ENCODE measurements at places on chromosomes 6 and 20. TPM values are rescaled to one million over a fixed set of nuclear protein-coding genes. Genes with fewer than 3 reads are reported as not detected.

DNA sequence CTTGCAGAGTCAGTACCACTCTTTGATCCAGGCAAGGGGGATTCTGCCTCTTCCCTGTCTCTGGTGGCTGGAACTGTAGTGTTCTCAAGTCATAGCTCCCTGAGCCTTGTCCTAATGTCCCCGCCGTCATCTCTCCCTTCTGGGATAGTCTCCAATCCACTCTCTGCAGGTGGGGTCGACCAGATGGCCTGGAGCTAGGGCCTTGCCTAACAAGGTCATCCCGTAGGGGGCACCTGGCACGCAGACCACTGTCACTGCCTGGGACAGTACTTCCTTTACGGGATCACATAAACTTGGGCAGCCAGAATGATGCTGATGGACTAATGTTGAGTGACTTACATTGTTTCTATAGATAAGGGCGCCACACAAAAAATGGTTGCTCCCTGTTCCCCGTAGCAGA lies 118.9 kb upstream of the SLC22A23 start:
- no peak for DNase-seq

DNA sequence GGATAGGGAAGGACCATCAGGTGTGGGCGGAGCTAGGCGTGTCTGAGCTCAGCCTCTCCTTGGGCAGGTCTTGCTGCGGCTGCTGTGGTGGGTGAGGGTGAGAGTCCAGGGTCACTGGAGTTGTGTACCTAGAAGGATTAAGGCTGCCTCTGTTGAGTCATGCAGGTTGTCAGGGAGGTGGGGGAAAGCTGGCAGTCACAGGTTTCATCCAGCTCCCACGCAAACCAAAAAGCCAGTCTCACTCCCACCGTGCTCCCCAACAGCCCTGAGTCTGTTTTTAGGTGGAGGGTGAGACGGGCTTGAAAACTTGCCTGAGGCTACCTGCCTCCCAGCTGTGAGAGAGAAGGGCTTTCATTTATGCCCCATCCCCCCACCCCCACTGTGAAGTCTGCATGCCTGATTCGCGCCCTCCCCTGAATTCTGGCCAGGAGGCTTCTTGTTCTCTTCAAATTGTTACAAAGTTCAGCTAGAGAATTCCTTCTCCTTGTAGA lies 161.5 kb downstream of the MYLK4 start:
- DNase-seq = no peak

DNA sequence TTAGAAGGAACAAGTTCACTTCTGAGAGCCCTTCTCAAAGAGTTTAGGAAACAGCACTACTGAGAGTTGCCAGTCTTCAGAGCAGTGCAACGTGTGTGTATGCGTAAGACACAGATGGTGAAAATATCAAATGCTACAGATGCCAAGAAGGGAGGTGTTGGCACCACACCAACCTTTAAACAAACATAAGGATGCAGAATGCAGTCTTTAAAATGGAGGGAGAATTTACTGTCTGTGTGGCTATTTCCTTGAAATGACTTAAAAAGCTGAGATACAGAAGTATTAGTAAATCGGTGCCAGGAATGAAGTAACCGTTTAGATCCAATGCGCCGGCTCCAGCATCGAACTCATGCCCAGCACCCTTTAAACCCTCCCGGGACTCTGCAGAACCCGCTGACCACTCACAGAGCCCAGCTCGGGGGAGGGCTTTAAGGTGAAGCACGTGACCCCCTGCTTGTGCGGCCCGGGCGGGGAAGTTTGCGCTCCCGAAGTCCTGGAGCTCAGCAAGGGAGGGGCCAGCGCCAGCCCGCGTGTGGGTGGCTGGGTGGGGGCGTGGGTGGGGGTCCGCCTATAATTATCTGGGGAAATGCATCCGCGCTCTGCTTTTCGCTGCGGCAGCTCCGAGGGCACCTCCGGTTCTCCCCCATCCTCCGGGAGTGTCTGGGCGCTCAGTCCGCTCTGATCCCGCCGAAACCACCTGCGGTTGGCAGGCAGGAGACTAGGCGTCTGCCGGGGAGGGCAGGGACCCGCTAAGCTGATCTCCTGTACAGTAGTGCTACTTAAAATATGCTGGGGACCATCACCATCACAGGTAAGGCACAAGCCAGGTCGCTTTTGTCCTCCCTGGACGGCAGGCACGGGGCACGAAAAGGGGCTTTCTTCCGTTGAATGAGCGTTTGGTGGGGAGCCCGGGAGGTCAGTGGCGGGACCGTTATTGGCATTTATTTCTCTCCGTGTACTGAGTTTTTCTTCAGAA lies 66.0 kb downstream of the ZBTB2 start:
- DNase-seq = peak; percentile 78

GRCh38 chr6:27495386-27496135 lies 22.7 kb upstream of the ZNF184 start:
- DNase-seq = peak; percentile 59

DNA sequence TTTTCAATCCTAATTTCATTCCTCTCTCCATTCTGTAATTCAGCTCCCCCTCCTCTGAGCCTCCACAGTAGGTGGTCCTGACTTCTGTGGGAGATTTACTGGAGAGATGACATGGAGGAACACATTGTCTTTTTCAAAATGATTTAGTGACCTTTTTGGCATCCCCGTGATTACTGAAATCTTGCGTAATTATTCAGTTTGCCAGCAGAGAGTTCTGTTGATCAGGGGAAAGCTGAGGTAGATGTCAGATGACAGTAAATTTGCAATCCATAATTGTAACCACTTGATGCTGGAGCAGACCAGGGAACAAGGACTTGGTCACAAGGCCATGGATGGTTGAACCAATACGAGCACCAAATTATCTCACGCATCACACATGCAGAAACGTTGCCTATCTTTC lies 302.2 kb downstream of the TSHZ2 start:
- no peak for DNase-seq

DNA sequence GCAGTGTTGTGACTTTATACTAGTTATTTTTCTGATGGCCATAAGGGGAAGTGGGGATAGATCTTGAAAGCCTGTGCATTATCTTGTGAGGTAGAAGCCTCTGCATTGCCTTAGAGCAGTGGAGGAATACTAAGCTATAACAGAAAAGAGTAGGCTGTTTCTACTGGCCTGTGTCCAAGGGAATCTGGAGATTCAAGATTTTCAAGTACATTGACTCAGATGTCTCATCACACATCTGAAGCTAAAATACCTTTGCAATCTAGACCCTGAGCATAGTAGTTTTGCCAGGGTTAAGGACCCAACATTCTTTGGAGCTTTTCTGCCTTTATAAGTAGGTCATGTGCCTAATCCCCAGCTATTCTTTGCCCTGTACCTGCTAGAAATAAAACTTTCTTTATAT lies 272.3 kb downstream of the TENT5A start:
- no peak for DNase-seq

DNA sequence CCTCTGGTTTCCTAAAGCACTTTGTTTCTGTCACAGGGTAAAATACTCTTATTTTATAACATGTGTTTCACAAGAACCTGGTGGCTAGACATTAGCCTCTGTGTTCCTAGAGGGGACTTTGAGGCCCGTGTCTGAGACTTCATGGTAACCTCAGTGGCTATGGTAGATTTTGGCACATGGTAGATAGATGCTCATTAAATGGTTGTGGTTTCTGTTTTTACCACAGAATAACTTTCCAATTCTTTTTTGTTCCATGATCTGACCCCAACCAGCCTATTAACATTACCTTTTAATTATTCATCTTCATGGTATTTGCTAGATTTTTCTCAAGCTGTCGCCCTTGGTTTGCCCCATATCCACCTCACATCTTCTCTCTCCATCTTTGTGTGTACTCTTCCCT lies 34.3 kb downstream of the CCN2 start:
- no peak for DNase-seq

- no peak for DNase-seq
Measured at GRCh38 chr6:91751526-91751925, 1164.7 kb upstream of the MAP3K7 start.

GRCh38 chr6:24596717-24597116 lies 49.3 kb downstream of the KIAA0319 start:
- no peak for DNase-seq

- DNase-seq = no peak
Measured at GRCh38 chr6:89526563-89526869, 93.6 kb downstream of the ANKRD6 start.

GRCh38 chr6:93017213-93017612 lies 402.1 kb downstream of the EPHA7 start:
- DNase-seq = no peak

GRCh38 chr6:53310771-53311585 lies 37.8 kb downstream of the ELOVL5 start:
- DNase-seq = no peak

GRCh38 chr6:93447874-93448273 lies 28.5 kb upstream of the EPHA7 start:
- DNase-seq = no peak

- DNase-seq = peak; percentile 42
Measured at GRCh38 chr20:53162251-53162835, 190.2 kb downstream of the TSHZ2 start.

DNA sequence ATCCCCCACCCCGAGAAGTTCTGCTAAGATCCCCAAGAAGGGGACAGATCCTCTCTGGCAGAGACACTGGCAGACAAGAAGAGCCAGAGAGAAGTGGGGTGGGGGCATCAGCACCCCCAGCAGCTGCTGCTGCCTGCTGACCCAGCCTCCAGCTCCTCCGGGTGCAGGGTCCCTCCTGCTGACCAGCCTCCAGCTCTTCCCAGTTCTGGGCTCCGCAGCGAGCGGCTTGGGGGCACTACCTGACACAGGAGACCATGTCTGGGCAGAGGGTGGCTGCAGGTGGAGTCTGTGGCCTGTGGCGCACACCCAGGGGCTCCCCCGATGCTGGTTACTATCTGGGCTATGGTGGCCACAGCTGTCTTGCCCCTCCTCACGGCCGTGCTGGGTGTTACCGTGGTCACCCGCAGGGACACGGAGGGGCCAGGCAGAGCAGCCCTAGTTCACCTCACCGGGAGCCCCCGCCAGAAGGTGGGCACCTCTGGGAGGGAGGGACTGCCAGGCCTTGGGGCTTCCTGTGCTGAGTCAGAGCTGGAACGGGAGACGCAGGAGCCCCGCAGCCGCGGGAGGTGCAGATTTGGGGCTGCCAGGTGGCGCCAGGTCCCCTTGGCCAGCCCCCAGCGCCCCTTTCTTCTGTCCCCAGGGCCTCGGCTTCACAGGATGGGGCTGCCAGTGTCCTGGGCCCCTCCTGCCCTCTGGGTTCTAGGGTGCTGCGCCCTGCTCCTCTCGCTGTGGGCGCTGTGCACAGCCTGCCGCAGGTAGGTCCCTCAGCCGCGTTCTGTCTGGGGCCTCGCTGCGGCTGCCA lies 630 bp downstream of the LIME1 start:
- no peak for DNase-seq

- DNase-seq = no peak
Measured at GRCh38 chr6:98847779-98848538, 13.6 kb downstream of the POU3F2 start.

- DNase-seq = no peak
Measured at GRCh38 chr6:16844183-16844582, 82.9 kb upstream of the ATXN1 start.

DNA sequence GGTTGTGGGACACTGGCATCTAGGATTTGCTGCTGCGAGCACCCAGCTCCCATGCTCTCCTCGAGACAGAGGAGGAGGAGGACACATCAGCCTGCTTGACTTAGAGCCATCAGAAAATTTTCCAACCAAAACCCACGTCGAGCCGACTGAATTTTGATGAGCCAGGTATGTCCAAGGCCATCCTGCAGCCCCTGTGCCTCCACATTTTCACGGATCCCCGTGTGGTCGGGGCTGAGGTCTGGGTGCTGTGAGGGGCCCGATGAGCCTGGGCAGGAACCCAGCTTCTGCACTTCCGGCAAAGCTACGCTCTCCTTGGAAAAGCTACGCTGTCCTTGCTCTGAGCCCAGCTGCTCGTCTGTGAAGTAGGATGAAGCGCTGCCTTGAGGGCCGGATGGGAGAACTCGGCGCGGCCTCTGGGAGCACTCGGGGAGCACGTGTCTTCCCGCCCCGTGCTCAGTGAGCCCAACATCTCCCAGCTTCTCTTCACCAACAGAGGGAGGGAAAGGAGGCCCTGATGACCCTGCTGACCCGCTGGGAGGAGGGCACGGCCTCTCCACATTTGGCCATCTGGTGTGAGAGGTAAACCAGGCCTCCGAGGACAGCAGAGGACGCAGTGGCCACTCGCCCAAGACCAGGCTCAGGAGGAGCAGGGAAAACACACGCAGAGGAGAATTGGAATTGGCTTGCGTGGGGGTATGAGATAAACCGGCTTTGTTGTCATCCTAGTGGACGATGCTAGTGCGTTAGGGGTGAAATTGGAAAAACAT lies 33.9 kb downstream of the PSMG4 start:
- no peak for DNase-seq

GRCh38 chr6:68476611-68477010 lies 158.5 kb upstream of the ADGRB3 start:
- no peak for DNase-seq

DNA sequence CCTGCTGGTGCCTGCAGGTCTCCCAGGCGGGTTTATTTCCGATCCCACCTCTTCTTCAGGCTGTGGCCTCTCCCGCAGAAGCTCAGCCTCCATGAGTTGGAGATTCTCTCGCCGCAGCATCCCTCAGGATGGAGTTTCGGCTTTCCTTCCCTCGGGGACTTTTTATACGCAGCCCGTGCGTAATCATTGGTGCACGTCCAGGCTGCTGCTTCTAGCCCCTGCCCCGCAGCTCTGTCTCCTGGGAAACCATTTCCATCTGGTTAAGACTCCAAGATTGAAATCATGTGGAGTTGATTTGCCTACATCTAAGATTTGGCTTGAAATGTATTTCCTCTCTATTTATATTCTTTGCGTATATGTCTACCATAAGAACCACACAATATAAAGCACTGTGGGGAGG lies 46.7 kb upstream of the CARMIL1 start:
- no peak for DNase-seq

The QRSL1 gene
- total RNA-seq = 16.0 TPM

The RHAG gene
- total RNA-seq = 0.57 TPM

The NHLRC1 gene
- not detected for total RNA-seq

The FNDC1 gene
- total RNA-seq = 0.07 TPM

The SLC44A4 gene
- total RNA-seq = 0.74 TPM

The VSX1 gene
- total RNA-seq = not detected

The HSP90AB1 gene
- 2,554 TPM for total RNA-seq

The TP53TG5 gene
- total RNA-seq = 0.76 TPM
